Activated CD4-positive, CD25-positive, alpha-beta regulatory T cell (primary cell): ENCODE measurements at places on chromosomes 3 and 15.

DNA sequence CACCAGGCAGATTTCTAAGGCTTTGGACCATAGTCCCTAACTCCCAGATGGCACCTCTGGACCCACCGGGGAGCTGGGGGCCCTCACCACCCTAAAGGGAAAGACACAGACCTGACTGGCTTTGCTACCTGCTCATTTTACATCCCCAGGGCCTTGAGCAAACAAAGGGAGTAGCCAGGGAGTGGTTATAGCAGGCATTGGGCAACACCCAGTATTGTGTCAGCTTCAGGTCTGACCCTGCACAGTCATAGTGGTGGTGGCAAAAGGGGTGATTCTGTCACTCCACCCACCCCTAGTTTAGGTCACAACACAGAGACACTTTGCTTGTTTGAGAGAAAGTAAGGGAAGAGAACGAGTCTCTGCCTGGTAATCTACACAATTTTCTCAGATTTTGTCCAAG is 352.5 kb downstream of the DIPK2A start:
- no peak for DNase-seq

DNA sequence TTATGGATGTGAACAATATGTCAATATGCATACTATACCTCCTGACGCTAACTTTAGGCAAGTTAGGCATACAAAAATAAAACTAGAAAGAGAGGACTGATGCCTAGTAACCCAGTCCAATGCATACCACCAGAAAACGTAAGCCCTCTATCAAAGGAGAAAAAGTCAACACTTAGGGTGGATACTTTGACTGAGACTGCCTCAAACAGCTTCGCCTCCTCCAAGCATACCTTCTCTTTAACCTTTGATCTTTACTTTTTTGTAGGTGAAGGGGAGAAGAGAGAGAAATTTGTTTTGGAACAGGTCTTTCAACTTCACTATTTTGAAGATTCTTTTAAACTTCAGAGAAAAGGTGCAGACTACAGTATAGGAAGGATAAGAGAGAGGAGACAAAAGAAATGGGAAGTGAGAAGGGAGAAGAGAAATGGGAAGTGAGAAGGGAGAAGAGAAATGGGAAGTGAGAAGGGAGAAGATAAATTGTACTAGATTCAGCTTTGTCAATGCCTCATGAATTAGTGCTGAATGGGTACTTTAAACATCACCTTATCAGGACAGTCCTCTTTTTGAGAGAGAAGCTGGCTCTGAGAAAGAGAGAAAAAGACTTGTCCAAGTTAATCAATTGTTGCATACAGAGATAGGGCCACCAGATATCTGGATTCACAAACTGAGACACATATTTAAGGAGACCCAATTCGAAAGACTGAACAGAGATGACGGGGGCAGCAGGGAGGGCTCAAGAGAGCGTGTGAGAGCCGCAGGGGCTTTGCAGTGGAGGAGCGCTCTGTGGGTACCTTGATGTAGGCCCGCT is 1.0 kb downstream of the P3H2 start:
- DNase-seq, result no peak

DNA sequence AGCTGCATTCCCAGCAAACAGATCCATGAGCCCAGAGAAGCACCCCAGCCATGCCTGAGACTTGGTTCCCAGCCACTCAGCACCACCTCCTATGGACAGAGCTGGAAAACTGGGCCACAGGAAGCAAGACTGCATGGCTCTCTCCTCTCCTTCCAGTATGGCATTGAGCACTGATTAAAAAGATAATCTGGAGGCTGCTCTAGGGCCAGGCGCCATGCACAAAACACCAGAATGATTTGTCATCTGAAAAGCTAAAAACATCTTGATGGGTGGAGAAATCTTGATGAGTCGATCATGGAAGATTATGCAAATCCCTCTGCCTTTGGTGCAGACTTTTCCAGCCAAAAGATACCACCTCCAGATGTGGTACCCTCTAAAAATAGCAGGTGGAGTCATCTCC is 62.7 kb upstream of the MRPS22 start:
- no peak for DNase-seq

DNA sequence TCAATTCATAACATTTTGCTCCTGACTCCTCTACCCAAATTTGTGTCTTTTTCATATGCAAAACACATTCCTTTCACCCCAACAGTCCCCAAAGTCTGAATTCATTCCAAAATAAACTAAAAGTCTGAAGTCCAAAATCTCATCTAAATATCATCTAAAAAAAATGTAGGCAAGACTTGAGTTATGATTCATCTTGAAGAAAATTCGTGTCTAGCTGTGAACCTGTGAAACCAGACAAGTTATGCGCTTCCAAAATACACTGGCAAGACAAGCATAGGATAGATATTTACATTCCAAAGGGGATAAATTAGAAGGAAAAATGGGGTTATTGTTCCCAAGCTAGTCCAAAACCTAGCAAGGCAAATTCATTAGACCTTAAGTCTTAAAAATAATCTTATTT is 1302.0 kb upstream of the GBE1 start:
- DNase-seq, result no peak

- no peak for DNase-seq
These were observed 261.9 kb downstream of the TBL1XR1 start for GRCh38 chr3:176935194-176935888.

DNA sequence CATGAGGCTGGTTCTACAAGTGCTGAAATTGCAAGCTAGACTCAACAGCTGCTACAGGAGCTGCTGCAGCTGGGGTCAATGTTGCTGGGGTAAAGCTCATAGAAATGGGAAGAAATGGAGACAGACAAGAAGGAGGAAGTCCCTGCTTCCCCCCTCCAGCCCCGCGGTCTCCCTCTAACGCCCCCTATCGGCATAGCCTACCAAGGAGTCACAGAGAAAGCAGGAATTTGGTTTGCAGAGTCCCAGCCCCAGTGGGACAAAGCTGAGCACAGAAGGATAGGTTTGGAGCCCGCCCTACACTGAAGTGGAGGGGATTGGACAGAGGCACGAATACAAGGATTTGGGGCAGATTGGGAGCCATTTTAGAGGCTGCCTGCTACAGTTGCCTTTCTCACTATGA is 176.9 kb upstream of the ANKRD28 start:
- DNase-seq, result no peak

DNA sequence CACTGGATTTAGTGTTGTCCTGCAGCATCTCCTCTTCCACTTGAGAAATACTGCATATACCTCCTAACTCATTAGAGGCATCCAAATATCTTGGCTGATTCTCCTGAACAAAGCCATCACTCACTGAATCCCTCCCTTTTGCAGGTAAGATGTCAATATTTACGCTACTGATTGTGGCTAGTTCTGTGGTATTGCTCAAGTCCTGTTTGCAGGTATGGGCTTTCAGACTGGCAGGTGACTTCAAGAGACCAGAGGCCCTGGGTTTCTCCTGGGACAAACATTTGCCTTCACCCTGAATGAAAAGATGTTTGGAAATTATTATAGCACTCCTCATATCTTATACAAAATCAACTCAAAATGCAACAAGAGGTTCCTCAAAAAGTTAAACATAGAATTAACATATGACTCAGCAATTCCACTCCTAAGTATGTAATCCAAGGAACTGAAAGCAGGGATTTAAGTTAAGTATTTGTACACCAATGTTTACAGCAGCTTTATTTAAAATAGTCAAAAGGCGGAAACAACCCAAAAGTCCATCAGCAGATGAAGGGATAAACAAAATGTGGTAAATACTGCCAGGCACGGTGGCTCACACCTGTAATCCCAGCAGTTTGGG is 18.6 kb downstream of the NEK4 start:
- no peak for DNase-seq

DNA sequence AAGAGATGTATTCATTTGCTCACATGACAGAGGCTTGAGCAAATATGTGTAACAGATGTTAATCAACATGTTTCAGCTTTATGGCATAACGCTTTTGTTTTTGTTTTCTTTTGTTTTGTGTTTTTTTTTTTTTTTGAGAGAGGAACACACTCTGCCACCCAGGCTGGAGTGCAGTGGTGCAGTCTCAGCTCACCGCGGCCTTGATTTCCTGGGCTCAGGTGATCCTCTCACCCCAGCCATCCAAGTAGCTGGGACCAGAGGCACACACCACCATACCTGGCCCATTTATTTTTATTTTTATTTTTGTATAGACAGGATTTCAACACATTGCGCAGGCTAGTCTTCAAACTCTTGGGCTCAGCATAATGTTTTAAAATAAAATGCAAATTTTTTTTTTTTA is 1504.4 kb upstream of the CADM2 start:
- no peak for DNase-seq

DNA sequence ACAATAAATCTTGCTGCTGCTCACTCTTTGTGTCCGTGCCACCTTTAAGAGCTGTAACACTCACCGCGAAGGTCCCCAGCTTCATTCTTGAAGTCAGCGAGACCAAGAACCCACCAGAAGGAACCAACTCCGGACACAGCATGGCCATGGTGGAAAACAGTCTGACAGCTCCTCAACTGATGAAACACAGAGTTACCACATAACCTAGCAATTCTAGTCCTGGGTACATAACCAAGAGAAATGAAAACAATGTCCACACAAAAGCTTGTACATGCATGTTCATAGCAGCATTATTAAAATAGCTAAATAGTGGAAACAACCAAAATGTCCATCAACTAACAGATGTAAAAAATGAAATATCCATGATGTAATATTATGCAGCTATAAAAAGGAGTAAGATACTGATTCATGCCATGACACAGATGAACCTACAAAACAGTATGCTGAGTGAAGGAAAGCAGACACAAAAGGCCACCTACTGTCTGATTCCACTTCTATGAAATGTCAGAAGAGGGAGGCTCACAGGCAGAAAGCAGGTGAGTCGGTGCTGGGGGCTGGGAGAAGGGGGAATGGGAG is 36.8 kb downstream of the VGLL4 start:
- no peak for DNase-seq

DNA sequence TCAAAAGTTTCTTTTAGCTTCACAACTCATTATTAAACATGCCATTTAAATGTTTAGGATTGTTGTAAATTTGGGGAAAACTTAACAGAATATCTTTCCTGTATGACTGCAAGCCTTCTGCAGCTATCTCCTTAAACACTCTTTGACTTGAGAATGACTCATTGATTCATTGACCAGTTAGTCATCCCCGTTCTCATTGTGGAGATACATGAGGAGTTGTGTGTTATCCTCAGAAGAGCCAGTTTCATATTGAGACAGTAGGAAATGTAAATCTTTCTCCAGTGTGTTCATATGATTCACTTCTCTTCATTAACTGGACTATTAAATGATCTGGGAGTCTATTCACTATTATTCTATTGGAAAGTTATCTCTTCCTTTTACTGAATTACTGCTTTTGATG is 83.0 kb downstream of the CRYGS start:
- DNase-seq, result no peak

DNA sequence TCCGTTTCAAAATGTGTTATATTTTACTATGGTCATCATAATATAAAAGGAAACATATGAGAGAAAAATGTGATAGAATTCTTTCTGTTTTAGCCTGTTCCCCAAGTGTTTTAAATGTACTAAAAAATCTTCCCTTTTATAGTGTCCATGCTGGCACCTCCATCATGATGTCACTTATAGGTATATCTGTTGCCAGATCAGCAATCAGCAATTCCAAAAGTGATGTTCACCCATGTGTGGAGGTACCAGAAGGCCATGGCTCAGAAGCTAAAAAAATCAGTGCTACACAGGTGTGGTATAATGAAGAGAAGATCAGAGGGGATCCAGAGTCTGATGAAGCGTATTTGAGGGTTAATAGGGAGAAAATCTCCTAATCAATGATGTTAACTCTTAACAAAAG is 1.1 kb upstream of the GPR15 start:
- DNase-seq, result no peak

GRCh38 chr3:174223626-174224025 is 635.5 kb upstream of the NAALADL2 start:
- DNase-seq, result no peak

- DNase-seq, result no peak
These were observed 176.3 kb downstream of the ZMAT3 start for GRCh38 chr3:178895178-178895789.

DNA sequence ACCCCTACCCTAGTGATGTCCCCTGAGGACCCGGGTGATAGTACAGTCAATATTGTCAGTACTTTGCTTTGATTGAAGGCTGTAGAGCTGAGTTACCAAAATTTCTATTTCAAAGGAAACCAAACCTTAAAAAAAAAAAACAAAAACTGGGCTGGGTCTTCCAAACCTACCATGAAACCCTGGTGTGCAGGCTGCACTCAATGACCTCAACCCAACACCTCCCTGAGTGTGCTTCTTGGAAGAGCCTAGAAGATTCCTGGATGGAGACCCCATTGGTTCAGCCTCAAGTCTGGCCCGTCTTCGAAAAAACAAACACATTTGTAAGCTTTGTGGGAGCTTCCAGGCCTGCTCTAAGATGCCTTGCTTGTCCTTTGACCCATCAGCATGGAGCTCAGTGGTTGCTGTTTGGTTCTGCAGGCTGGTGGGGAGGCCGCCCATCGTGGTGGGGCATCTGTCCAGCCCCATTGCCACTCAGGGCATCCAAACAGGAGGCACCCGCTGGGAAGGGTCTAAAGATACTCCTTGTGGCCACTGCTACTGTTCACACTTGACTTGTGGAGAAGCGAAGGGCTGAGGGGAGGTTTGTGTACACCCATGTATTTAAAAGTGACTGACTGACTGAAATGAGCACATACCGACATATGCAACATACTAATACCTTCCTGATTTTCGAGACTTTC is 32.2 kb downstream of the CRTAP start:
- no peak for DNase-seq

GRCh38 chr3:51959651-51960050 is 4.5 kb downstream of the GPR62 start:
- DNase-seq, result no peak

DNA sequence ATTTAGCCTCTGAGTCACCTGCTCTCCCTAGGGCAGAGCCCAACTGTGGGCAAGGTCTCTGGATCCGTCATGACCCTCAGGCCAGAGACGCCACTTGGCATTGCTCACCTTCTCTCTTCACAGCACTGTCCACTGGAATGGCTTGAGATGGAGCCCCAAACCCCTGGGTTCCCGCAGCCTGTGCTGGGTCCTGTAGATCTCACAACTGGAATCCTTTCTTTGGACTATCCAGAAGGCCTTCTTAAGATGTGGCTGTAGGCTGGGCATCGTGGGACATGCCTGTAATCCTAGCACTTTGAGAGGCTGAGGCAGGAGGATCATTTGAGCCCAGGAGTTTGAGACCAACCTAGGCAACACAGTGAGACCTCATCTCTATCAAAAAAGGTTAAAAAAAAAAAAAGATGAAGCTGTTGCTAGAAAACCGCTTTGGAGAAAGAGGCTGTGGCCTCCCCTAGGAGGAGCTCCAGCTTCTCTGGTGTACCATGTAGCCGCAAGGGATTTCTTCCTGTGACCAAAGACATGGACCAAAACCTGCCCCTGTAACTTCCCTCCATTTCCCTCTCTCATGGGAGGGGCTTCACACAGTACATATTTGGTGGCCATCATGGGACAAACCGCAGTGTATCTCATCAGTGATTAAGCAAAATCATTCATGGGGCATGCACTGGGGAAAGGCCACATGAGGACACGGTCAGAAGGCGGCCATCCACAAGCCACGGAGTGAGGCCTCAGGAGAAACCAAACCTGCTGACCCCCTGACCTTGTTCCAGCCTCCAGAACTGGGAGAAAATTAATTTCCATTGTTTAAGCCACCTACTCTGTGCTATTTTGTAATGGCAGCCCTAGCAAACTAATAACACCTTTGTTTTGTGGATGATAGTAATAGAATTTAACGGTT is 23.3 kb upstream of the BUB1B start:
- DNase-seq, result no peak
